ENCODE measurements at places on chromosomes 1 and 21.

DNA sequence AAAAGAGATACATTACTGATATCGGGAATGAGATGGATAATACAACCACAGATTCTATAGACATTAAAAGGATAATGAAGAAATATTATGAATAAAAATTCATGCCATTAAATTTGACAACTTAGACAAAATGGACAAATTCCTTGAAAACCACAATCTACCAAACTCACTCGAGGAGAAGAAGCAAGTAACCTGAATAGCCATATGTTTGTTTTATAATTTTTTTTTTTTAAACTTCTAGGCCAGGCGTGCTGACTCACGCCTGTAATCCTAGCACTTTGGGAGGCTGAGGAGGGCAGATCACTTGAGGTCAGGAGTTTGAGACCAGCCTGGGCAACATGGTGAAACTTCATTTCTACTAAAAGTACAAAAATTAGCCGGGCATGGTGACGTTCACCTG, 327.9 kb downstream of the VAV3 start:
- no peak for DNase-seq

DNA sequence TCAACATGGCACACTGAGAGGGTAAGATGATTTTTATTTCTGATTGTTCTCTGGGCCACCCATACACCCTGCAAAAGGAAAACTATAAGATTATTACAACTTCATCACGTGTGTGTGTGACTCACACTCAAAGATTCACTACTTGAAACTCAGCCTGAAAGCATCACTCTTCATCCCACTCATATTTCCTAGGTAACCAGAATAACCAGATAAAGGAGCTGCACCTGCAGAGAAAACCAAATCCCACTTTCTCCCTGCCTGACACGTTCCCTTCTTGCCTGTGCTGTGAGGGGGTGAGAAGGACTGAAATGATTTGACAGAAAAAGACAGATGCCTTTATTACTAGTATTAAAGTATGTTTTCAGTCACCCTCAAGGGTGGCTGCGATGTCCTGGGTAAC, 131.6 kb downstream of the TGFBR3 start:
- DNase-seq, result no peak

GRCh38 chr1:156104861-156105832, 9.4 kb upstream of the LMNA start:
- DNase-seq, result no peak

- DNase-seq, result peak; percentile 30
Observed at GRCh38 chr1:26094076-26094669, 17.5 kb upstream of the PDIK1L start.

GRCh38 chr1:64915381-64916274, 50.7 kb downstream of the JAK1 start:
- DNase-seq, result no peak

GRCh38 chr1:226626577-226626956, 78.0 kb downstream of the STUM start:
- DNase-seq, result peak; percentile 82

DNA sequence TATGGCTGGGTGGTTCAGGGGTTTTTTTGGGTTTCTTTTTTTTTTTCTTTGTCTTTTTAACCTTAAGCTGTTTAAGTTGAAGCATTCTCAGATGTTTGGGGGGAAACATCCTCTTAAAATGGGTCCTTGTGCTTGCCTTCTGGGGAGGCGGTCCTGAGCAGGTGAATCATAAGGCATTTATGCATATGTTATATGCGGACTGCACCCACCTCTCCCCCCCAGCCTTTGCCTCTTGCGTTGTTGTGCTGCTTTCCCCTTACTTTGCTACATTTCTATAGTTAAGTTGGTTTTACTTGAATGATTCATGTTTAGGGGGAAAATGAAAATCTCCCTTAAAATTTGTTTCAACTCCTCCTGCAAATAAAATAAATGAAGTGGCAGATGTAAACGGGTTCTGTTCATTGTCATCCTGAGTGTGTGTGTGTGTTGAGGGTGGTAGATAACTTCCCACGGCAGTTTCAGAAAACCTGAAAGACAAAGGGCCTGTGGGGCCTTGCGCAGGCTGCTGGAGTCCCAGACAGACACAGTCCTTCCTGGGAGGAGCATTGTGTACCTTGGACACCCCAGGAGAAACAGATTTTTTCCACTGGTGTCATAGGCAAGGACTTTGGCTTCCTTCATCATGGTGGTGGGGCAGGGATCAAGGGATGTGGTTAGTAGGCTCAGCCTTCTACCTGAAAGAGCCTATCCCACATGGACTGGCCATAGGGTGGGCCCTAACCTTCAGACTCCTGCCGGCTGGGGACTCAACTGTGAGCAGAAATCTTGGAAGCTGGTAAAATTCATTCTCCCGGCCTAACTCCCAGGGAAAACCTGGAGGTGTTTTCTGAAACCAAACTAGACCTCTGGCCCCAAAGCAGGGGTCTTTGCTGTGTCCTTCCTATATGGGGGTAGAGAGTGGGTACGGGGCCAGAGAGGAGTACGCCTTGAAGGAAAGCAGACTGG, 926 bp upstream of the SH3D21 start:
- no peak for DNase-seq
